ENCODE measurements at places on chromosomes 5 and 9.

- no peak for DNase-seq
Measured at GRCh38 chr5:67639976-67640375, 443.4 kb upstream of the CD180 start.

- DNase-seq: no peak
Measured at GRCh38 chr5:155064580-155064979, 51.0 kb downstream of the KIF4B start.

DNA sequence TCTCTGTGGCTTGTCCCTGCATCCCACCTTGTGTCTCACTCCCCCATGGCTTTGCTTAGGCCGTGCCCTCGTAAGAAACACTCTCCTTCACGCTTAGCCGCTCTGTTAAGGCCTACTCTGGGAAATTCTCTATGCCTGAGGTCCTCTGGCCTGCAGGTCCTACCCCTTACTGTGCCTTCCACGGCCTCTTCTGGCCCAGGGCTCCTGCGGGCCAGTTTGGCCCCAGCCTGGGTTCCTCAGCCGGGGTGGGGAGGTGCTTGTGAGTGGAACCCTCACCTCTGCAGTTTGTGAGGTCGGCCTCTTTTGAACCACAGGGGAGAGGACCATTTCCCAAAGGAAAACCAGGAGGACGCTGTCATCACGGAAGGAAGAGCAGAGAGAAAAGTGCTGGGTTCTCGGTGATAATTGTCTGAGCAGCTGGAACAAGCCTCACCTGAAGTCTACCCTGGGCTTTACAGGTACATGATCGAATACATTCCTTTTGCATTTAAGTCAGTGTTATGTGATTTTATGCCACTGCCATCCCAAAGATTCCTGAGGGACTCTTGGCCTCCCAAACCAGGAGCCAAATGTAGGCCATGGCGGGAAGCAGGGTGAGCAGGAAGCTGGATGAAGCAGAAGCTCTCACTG, 28.8 kb upstream of the GFPT2 start:
- no peak for DNase-seq

GRCh38 chr5:218457-219291, 554 bp downstream of the SDHA start:
- DNase-seq: no peak

DNA sequence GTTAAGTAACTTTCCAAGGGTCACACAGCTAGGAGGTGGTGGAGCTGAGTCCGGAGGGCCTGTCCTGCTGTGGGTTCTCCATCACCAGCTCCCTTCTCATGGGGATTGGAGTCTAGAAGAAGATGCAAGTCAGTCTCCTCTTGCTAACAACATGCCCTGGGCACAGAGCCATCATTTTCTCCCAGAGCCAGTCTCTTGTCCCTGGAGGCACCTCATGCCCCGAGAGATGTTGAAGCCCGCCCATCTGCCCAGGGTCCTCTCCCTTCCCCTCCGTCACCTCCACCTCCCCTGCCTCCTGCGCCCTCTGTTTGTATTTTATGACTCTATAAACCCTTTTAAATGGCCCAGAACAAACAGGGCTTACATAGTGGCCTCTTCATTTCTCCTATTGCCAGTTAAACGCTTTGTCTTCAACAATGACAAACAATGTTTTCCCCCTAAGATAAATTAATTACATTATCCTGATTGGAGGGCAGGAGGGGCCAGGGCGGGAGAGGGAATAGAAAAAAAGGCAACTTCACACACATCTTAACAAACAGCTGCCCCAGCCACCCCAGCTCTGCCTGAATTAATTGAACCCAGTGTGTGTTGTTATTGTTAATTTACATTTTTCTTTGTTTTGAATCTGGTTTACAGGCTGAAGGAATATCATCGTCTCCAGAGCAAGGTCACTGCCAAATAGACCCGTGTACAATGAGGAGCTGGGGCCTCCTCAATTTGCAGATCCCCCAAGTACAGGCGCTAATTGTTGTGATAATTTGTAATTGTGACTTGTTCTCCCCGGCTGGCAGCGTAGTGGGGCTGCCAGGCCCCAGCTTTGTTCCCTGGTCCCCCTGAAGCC, 55.8 kb downstream of the ASS1 start:
- DNase-seq: no peak

GRCh38 chr5:78062645-78063044, 231.9 kb downstream of the AP3B1 start:
- DNase-seq: no peak

DNA sequence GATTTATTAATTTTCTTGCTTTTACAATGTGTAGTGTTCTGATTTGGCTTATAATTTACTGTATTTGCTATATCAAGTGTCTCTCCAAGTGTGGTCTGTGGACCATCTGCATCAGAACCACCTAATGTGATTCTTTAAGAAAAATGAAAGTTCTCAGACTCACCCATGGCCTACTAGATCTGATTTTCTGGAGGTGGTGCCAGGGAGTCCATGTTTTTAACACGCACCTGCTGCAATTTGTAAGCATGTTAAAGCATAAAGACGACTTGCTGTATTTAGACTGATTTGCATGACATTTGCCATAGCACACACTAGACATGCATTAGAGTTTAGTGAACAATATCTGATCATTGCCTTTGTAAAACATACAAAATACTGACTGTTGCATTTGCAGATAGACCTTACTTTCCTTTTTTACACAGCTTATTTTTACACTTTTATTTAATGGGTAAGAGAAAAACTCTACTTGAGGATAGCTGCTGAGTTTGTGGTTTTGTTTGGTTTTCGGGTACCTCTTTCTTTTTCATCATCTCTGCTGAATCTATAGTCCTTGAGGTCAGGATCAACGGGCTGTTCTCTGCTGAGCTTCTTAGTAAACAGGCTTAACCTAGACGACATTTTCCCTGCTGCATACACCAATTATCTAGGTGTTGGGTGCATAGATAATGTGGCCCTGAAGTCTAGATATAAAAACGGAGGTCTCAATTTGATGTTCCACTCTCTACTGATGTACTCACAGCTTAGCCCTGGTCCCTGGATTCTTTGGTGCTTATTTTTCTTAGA, 138.0 kb upstream of the ZNF366 start:
- DNase-seq: no peak

GRCh38 chr5:90111364-90112032, 298.1 kb downstream of the CETN3 start:
- DNase-seq: no peak

GRCh38 chr5:56340196-56340980, 107.3 kb upstream of the ANKRD55 start:
- no peak for DNase-seq

GRCh38 chr5:8048920-8049319, 180.0 kb downstream of the MTRR start:
- DNase-seq: no peak

- DNase-seq: no peak
Measured at GRCh38 chr9:98372077-98372836, 116.8 kb upstream of the TBC1D2 start.

DNA sequence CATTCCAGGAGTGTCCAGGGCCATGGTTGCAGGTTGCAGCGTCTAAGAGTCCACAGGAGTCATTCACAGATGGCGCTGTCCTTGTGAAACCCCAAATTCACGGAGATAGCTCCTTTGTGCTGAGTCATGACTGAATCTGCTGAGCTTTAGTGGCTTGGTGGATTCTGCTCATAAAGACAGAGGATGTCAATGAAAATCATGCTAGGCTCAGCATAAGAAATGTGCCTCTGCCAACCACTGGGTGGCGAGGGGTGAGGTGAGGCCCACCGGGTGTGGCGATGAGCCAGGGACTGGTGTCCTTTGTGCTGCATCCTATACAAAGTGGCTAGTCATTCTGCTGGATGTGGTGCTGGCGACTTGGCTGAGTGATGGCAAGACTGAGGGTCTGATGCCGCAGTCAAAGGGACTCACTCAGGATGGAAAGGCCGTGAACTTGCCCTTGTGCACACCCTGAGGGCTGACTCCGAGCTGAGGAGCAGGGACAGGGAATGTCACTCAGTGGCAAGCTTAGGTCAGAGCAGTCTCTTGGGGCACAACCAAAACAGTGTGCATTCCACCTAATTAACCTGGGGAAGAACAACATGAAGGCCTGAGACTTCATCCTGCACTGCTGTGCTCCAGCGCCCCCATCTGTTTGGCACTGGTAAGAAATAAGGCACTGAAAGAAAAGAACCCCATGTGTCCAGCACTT, 71.5 kb downstream of the DAP start:
- no peak for DNase-seq

DNA sequence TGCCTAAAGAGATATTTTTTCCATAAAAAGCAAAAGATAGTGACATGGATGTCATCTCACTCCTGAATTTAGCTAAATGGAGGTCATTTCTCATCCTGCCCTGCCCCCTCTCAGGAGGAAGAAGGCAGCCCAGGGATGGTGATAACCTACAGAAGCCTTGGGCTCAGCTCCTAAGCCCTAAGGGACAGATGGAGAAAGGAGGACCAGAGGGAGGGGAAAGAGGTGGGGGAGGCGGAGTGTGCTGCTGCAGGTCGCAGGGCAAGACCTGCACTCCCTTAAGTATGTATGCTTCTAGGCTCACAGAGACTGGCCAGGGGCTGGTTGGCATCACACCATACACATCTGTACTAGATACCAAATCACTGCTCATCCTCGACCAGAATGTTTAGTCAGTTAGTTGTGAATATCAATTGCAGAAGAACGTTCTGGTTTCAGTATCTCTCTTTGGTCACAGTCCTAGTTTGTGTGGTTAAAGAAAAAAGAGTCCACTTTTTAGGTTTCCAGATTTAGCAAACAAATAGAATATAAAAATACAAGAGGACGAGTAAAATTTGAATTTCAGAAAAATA, 18.4 kb upstream of the CDKN2AIPNL start:
- DNase-seq: no peak

DNA sequence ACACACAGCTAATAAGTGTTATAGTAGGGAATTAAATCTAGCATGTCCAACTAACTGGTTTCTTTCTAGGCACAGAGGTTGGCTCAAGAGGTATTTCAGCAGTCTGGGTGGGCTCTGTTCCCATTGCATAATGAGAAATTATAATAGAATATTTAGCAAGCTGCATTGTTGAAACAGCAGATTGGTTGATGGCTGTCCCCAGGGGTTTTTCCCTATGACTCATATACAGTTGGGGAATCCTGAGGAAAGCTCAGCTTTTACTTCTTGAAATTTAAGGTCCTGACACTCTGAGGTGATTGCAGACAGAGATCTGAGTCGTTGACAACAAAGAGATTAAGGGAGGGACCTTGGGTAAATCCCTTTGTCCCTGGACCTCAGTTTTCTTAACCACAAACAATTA, 38.3 kb upstream of the TNFSF8 start:
- DNase-seq: no peak

- peak; percentile 31 for DNase-seq
Measured at GRCh38 chr5:81506900-81507588, 113.1 kb upstream of the ACOT12 start.

DNA sequence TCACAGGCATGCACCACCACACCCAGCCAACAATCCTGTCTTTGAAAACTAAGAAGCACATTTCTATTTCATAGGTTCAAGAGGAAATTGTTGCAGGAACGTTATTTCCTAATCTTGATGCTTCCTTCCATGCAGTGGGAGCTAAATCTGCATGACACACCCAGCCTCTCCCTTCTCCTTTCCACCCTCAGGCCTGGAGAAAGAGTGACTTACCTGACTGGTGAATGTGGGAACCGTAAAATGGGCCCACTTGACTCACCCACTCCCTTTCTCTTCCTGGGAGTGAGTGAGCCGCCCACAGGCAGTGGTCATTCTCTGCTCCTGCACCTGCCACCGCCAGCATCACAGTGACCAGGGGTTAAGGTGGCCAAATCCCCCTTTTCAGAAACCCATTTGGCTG, 78.2 kb downstream of the C9orf50 start:
- no peak for DNase-seq

All from frontal cortex (tissue), 4 donors.